ENCODE measurements at places on chromosomes 6 and 20. TPM values are rescaled to one million over a fixed set of nuclear protein-coding genes. Genes with fewer than 3 reads are reported as not detected.

B4GALT5 gene
- polyA plus RNA-seq, result 10.9 TPM

ANKRD66 gene
- 0.09 TPM for polyA plus RNA-seq

MCHR2 gene
- polyA plus RNA-seq, result not detected

SLC22A2 gene
- polyA plus RNA-seq, result 0.39 TPM

COL9A3 gene
- polyA plus RNA-seq, result 7.0 TPM

FOXA2 gene
- polyA plus RNA-seq, result 0.02 TPM

TSPYL4 gene
- polyA plus RNA-seq, result 16.1 TPM

RBPJL gene
- 0.07 TPM for polyA plus RNA-seq

PROKR2 gene
- polyA plus RNA-seq, result not detected

ENPP4 gene
- polyA plus RNA-seq, result 18.1 TPM

SLC22A3 gene
- 1.4 TPM for polyA plus RNA-seq

VNN1 gene
- 2.2 TPM for polyA plus RNA-seq

ATP9A gene
- 4.7 TPM for polyA plus RNA-seq

DLK2 gene
- polyA plus RNA-seq, result 10.0 TPM

DDAH2 gene
- 105 TPM for polyA plus RNA-seq

SLC22A16 gene
- polyA plus RNA-seq, result 1.0 TPM

SGK2 gene
- polyA plus RNA-seq, result 1.2 TPM

FAM229B gene
- 17.9 TPM for polyA plus RNA-seq

SCUBE3 gene
- polyA plus RNA-seq, result 0.14 TPM

RPS21 gene
- 6,072 TPM for polyA plus RNA-seq

LGSN gene
- polyA plus RNA-seq, result 0.23 TPM

HSPA1B gene
- 46.8 TPM for polyA plus RNA-seq

RNF144B gene
- 24.1 TPM for polyA plus RNA-seq

ADGRG6 gene
- polyA plus RNA-seq, result 13.6 TPM

EYS gene
- polyA plus RNA-seq, result 0.05 TPM

GNMT gene
- 2.6 TPM for polyA plus RNA-seq

HNF4A gene
- 0.16 TPM for polyA plus RNA-seq

SAMD3 gene
- polyA plus RNA-seq, result 9.6 TPM

CEP250 gene
- polyA plus RNA-seq, result 12.5 TPM

Data from thymus (tissue), 14 donors.